ENCODE measurements at places on chromosomes 12 and 14.

DNA sequence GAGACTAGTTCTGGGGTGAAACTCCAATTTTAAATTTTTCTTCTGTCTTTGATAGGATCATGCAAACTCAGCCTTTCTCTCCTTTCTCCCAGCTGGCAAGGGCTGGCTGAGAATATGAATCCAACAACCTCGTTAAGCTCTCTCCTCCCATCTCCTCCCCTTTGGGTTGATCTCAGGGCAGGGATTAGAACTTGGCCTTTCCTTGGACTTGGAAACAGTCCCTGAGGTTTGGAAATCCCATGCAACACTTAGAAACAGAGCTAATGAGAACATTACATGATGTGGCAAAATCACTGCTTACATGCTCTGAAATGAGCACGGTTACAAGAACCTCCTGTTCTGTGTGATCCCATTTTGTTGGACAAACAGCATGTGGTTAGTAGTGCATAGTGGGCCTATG lies 31.6 kb downstream of the ACACB start:
- no peak for DNase-seq

DNA sequence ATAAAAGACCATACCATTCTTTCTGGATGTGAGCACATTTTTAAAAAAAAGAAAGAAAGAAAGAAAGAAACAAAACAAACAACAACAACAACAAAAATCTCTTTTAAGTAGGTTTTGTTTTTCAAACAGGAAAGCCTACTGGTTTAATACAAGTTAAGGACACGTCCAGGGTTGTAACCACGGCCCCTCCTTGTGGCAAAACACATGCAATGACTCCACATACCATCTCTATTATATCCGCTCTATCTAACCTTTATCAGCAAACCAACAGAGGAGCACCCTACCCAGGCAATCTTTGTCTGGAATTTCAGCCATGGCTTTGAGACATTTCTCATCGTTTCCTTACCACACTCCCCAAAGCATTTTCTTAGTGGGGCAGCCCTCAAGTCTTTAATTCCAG lies 360.5 kb upstream of the TMPO start:
- no peak for DNase-seq

GRCh38 chr12:104921340-104921739 lies 36.8 kb downstream of the SLC41A2 start:
- DNase-seq, result no peak

DNA sequence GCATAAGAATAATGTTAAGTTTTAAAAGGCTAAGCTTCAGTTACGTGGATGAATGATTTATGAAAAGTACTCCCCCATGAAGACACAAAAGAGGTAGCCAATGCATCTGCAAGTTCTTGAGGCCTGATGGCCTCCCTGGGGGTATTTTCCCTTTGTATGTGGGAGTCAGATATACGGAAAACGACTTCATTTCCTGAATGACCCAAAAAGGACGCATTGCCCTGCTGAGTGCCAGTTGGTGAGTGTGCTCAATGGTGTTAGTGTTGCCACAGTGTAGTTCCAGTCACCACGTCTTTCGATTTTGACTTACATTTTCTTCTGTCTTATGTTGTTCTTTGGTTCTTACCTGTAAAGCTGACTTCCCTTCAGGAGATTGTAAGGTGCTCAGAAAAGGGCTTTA lies 8.0 kb downstream of the ETV6 start:
- DNase-seq, result no peak

DNA sequence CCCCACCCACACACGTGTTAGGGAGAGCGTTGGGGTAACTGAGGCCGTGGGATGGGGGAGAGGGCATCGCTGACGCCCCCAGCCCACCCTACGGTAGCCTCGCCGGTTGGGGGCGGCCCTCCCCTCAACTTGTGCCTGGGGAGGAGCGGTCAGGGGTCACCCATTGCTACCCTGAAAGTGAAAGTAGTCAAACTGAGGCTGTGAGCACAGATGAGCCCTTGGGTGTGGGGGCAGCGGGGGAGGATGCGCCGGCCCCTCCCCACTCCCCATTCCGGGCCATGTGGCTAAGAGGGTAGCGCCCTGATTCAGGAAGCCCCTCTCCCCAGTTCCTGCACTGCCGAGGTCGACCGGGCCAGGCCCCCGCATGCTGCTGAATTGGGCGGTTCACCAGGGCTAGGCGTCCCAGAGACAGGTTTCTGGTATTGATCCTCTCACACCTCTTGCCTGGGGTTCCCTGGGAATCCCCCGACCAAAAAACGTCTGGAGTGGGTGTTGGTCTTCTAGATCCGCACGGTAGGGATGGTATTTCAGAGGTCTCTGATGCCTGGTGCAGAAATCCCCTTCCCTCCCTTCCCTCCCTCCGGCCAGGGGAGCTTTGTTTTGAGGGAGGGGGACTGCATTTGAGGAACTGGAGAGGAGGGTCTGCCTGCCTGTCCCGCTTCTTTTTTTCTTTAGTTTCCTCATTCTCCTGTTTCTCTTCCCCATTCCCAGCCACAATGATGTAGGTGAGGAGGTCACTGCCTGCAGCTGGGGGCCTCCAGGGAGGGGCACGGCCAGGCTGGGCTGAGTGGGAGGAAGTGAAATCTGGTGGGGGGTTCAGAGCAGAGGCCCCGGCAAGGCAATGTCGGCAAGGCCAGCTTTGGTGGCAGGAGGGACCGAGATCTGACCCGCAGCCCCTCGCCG lies 1.0 kb downstream of the SH2B3 start:
- no peak for DNase-seq

DNA sequence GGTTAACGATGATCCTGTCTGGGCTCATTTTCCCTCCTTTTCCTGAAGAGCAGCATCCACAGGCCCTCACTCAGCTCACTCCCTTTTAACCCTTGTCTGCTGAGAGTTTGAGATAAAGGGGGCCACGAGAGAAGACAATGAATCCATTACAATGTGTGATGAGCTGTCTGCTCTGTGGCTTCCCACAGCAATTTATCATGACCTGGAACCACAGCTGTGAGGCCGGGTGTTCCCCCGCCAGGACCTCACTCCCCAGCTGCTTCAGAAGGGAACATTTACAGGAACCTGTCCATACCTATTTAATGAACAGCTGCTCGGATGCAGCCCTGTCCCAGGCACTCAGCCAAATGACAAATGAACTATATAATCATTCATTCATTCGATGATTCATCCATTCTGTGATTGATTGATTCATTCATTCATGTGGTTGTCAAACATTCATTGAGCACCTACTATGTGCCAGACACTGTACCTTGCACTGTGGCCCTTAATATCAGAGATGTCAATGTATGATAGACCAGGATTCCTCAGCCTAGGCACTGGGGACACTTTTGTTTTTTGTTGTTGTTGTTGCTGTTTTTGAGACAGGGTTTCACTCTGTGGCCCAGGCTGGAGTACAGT lies 18.5 kb upstream of the P2RX7 start:
- DNase-seq, result no peak

GRCh38 chr14:95023886-95024285 lies 133.4 kb downstream of the DICER1 start:
- DNase-seq, result no peak

DNA sequence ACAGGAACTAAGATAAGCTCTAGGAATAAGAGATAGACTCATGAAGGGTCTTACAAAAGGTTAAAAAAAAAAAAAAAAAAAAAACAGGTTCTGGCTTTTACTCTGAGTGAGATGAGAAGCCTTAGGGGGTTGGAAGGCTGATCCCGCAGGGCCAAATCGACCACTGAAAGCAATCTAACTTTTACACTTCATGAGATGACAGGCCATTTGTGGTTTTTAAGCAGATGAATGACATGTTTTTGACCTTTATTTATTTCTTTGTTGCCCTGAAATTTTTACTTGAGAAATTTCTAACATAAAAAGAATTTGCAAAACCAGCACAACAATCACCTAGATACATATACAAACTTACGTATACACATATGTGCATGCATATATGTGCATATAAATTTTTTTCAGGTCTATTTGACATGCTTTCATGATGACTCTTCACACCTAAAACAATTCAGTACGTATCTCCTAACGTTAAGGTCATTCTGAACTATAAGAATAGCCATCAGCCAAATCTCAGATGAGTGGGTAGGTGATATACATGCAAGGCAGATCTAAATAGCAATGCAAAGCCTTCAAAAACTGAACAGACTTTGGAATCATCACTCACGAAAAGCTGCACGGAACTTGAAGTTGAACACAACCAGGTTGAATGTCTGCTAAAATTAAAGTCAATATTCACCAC lies 87.0 kb downstream of the R3HDM2 start:
- DNase-seq, result no peak

- DNase-seq, result no peak
These were observed 534.2 kb downstream of the LRFN5 start for GRCh38 chr14:42140831-42141279.

GRCh38 chr14:60079723-60080122 lies 12.0 kb upstream of the PCNX4 start:
- no peak for DNase-seq

DNA sequence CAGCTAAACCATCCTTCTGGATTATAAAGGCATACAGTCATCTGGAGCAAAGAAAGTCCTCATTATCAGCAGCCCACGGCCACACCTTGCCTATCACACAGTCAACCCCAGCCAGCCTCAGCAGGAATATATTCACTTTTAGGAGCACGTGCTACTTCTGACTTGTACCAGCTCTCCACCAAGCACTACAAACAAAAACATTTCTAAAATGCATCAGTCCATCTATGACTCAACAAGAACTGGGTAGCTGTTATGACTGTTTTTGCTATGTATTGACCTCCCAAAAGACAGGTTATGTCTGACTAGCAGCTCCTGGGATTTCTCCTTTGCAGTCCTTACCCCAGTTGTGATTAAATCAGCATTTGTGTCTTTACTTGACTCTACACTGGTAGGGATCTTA lies 31.2 kb downstream of the NUAK1 start:
- no peak for DNase-seq

GRCh38 chr12:123019841-123020138 lies 39.3 kb downstream of the ARL6IP4 start:
- no peak for DNase-seq

- DNase-seq, result no peak
These were observed 52.8 kb downstream of the ELK3 start for GRCh38 chr12:96246926-96247505.

GRCh38 chr14:105059035-105059924 lies 6.0 kb downstream of the GPR132 start:
- DNase-seq, result no peak

DNA sequence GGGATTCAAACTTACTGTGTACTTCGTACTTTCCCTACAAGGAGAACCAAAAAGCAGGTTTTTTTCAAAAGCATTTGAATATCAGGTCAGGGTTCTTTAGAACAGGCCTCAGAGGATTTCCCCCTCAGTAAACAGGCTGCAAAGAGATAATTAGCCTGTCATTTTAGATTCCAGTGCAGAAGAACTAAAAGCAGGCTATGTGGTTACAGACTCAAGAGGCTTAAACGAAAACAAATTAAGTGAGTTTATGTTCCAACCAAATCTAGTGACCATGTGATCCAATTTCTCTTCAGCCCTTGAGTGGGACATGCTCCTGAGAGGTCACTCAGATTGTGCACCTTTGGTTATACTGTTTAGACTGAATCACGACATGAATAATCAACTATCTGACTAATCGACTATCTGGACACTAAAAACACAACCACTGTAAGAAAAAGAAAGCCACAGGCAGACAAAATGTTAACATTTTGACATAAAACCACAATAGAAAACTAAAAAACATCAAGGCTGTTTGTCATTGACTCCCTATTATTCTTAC lies 4.5 kb downstream of the TMED8 start:
- no peak for DNase-seq

- DNase-seq, result no peak
These were observed 104.6 kb downstream of the EFCAB11 start for GRCh38 chr14:89849931-89850330.

DNA sequence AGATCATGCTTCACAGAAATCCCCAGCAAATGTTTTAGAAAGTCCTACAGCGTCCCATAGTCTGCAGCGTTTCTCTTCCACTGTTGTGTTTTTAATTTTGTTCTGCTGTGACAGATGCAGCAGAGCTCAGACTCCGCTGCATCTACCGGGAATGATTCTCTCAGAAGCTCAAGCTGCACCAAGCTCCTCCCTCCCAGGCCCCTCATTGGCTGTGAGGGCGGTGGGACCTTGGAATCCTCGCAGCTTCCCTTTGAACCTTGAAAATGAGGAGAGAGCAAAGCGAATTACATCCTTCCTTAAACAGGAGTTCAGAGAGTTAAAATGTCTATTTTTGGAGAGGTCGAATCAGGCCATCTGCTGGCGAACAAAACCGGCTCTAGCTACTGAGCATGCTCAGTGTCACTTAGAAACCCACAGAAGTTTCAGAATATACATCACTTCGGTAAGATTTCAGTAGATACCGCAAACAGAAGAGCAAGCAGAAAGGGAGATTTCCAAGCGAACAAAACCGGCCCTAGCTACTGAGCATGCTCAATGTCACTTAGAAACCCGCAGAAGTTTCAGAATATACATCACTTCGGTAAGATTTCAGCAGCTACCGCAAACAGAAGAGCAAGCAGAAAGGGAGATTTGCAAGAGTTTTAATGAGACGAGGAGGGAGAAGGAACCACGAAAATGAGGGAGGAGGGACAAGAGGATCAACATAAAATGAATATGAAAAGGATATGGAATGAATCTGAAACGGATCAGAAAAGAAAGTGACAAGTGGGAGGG lies at the start of gene ABCD2:
ABCD2 (minus strand) TSS at position 144 of the 774 bp plus-strand sequence. CDS start 188 bp downstream, outside the sequence.
- DNase-seq, result peak; percentile 42

- no peak for DNase-seq
These were observed 33.2 kb upstream of the PRKAB1 start for GRCh38 chr12:119634743-119635142.

- DNase-seq, result no peak
These were observed 439.9 kb upstream of the RGS6 start for GRCh38 chr14:71492346-71492745.

GRCh38 chr12:12331244-12331771 lies 18.7 kb downstream of the MANSC1 start:
- no peak for DNase-seq

DNA sequence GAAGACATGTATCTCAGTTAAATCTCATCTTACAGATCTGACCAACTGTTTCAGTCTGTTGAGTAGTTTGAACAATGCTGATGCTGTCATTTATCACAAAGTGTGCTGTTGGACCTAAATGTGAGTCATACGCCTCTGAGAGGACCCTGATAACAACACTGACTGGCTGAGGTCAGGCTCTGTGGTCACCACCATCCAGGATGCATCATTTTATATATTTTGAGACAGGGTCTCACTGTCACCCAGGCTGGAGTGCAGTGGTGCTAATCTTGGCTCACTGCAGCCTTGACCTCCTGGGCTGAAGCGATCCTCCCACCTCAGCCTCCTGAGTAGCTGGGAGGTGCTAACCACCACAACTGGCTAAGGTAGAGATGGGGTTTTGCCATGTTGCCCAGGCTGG lies 181.0 kb upstream of the RGS6 start:
- DNase-seq, result no peak

- DNase-seq, result no peak
These were observed 630 bp downstream of the FOS start for GRCh38 chr14:75279153-75279762.

- DNase-seq, result no peak
These were observed 628.9 kb upstream of the TBX3 start for GRCh38 chr12:115312901-115313300.

- no peak for DNase-seq
These were observed 12.8 kb downstream of the ADGRD1 start for GRCh38 chr12:130966443-130967030.
